Neural progenitor cell (in vitro differentiated cells): ENCODE measurements at places on chromosomes 16 and 17.
A peak's percentile ranks its signal among the peaks of the same experiment; 100 is the strongest.

- no peak for DNase-seq
Observed at GRCh38 chr17:6209829-6210228, 139.7 kb downstream of the WSCD1 start.

GRCh38 chr16:7921345-7921744 lies 588.7 kb downstream of the RBFOX1 start:
- DNase-seq = peak; percentile 42

- DNase-seq = no peak
Observed at GRCh38 chr16:63241497-63242028, 1205.3 kb upstream of the CDH8 start.

DNA sequence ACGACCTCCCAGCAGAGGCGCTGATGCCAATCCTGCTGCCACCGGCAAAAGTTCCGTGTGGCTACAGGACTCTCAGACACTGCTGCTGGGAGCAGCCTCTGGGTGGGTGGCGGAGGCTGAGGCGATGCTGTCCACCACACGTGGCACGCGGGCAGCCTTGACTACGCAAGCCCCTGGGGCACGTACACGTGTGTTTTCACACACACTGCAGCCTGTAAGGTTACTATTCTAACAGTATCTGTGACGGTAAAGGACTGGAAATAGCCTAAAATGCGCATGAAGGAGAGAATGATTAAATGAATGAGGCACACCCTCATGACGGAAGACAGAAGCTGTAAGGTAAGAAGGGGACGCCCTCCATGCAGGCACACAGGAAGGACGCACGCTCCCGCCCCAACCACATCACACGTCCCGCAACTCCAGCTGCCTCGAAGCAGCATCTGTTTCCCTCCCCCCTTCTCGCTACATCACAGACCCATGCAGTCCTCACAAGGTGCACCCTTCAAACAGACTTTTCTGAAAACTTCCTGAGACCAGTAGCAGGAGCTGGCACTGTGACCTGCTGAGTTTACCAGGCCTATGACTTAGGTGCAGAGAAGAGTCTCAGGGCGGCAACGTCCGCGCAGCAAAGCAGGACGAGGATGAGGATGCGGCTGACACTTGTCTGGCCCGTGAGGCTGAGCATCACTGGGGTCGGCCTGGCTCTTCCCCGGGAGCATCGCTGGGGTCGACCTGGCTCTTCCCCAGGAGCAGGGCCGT lies 28.7 kb upstream of the FASN start:
- no peak for DNase-seq

- DNase-seq = no peak
Observed at GRCh38 chr16:80656161-80656560, 115.4 kb downstream of the DYNLRB2 start.
